ENCODE measurements at places on chromosomes 2 and 18.
A peak's percentile ranks its signal among the peaks of the same experiment; 100 is the strongest.

- DNase-seq = no peak
These were observed 92.9 kb upstream of the SIX2 start for GRCh38 chr2:45102141-45102540.

GRCh38 chr18:74892066-74892627 lies 294.5 kb downstream of the ZNF407 start:
- no peak for DNase-seq

- no peak for DNase-seq
These were observed 490.5 kb downstream of the TNS1 start for GRCh38 chr2:217512259-217512658.

DNA sequence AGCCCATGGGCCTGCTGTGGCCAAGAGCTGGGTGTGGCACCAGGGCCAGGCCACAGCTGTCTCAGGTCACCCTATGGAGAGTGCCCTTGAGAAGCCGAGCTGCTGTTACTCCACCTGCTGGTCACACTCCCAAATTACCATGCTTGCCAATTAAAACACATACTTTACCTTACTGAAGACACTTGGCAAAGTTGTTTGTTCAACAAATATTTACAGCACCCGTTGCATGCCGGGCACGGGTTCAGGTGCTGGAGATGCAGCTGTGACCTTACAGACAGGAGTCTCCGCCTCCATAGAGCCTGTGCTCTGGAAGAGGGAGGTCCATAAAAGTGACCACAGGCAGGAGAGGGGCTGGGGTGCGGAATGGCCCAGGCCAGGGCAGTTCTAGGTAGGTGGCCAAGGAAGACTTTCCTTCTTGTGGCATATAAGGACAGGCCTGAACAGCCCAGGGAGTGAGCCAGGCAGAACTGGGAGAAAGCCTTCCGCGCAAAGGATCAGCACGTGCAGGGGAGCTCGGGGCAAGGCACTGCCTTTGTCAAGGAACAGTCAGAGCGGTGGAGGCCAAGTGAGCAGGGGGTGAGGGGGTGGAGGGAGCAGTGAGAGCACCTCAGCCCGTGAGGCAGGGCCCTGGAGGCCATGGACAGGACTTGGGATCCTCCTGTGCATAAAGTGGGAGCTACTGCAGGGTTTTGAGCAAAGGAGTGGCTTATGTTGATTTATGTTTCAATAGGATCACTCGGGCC lies 23.6 kb upstream of the RBM44 start:
- DNase-seq = peak; percentile 24

GRCh38 chr2:240704651-240705050 lies 13.0 kb downstream of the AQP12A start:
- DNase-seq = no peak

DNA sequence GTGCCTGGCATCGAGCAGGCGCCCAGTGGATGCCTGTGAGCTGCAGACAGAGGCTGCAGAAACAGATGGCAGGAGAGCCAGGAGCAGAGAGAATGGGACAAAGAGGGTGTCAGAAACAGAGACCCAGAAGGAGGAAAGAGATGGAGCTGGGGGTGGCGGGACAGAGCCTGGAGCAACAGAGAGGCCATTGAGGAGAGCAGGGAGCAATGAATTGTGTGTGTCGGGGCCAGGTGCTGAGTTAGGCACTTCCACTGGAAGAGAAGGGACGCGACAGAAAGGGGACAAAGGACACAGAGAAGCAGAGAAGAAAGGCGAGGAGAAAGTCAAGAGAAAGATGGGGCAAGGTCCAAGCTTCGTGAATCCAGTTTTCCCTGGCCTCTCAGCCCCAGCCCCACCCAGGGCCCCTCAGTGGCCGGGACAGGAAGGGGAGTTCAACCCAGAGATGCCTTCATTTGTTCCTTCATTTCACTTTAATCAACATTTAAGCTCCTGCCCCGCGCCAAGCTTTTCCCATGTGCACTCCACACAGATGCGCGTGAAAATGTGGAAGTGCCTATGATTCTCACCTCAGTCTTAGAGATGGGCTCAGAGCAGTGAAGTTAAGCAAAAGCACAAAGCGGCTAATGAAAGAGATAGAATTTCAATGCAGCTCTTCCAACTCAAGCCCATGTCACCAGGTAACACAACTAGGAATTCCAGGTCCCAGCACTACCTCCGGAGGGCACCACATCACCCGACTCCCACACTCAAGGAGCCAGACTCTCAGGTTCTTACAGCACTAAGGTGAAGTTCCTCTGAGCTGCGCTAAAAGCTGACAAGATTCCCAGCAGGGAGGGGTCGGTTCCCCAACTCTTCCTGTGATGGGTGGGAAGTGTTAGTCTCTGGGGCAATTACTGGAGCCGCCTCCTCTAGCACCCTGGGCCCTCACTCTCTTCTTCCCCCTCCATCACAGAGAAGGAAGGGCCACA lies 55.1 kb downstream of the TNS1 start:
- DNase-seq = peak; percentile 87

DNA sequence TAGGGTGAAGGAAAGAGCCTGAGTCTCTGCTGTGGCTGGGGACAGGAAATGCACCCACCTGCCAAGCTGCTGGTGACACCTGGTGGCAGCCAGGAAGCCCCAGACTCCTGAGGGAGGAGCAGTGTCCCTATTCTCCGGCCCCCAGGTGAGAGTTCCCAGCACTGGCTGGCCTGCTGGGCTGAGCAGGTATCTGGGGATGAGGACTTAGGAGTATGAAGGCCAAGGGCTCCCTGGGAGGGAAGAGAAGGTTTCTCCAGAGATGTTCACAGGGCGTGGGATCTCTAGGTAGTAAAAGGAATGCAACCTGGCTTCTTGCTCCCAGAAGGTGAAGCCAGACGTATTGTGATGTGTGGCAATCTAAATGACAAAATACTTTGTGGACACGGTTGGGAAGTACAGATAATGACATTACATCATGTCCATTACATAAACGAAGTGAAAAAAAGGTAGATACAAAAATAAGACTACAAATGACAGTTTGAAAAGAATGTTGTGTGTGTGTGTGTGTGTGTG lies 75.8 kb upstream of the SLC1A4 start:
- no peak for DNase-seq

- peak; percentile 75 for DNase-seq
These were observed 148.7 kb downstream of the CTIF start for GRCh38 chr18:48687346-48688042.

DNA sequence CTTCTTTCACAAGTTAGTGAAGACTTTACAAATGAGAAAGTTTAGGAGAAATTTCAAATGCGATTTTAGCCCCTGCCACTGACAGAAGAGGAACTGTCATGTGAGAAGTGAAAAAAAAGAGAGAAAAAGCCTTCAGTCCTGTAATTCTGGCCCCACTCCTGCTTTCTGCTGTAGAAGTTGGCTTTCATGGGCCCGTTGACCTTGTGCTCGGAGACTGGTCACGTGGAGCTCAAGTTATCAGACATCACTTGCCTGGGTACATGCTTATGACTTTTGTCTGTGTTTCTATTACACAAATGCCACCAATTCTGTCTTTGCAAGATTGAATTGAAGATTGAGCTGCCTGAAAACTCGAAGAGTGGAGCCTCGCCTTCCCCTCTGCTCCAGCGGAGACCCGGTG lies 749.9 kb downstream of the BCL11A start:
- DNase-seq = no peak

DNA sequence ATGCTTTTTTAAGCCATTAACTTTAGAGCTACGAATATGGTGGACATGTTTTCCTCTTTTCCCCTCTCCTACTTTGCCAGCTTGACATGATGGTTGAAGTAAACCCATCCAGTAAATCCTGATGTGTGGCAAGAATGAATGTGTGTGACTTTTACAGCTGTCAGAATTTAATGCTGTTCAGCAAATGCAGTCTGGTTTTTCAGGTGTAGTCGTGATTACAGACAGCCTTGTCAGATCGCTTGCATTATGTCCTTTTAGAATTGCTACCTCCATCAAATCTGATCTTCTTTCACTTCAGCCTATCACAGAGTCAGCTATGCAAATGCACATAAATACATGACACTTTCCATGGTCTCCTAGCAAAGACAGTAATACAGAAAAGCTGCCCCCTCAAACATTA lies 278.5 kb downstream of the FBXO15 start:
- DNase-seq = no peak

DNA sequence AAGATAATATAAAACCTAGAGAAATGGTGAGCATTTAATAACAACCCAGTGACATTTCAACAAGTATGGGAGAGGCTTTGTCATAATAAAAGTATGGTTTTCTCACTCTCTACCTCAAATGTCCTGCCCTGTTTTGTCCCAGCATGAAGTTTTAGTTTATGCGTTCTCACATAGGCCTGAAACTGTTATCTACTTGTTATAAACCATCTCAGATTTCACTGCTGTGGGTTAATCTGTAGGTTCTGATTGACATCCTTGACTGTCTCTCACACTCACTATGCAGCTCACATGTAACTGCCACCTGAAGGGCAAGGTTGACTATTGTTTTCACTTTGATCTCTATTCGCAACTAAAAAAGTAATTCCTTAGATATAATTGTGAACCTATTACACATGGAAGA lies 44.9 kb downstream of the ZEB2 start:
- DNase-seq = no peak

GRCh38 chr2:100126201-100126600 lies 16.2 kb downstream of the AFF3 start:
- no peak for DNase-seq

DNA sequence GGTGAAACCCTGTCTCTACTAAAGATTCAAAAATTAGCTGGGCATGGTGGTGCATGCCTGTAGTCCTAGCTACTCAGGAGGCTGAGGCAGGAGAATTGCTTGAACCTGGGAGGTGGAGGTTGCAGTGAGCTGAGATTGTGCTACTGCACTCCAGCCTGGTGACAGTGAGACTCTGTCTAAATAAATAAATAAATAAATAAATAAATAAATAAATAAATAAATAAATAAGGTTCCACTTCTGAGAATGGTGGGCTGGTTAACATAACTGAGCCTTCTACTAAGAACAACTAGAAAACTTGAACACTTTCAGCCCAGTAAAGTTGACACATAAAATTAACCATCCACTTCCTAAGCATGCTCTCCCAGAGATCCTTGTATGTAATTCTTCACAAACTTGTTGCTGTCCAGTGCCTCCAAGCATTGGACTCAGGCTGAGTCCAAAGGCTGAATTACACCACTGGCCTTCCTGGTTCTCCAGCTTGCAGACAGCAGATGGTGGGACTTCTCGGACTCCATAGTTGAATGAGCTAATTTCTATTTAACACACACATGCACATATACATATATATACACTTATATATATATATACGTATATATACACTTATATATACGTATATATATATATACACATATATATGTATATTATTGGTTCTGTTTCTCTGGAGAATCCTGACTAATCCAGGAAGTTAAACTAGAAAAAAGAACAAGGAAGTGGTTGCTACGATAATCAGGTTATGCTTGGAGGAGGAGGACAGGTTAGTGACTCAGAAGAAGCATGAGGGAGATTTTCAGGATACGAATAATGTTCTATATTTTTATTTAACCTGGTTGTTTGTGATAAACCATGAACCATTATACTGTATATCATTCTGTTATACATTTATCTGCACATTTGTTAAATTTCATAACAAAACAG lies 348.8 kb downstream of the METTL4 start:
- DNase-seq = no peak

- no peak for DNase-seq
These were observed 44.3 kb downstream of the SPRED2 start for GRCh38 chr2:65388051-65388531.

- DNase-seq = no peak
These were observed 167.4 kb downstream of the MEIS1 start for GRCh38 chr2:66602341-66602740.

- DNase-seq = peak; percentile 19
These were observed 125.8 kb downstream of the UBE2E3 start for GRCh38 chr2:181106229-181106628.

DNA sequence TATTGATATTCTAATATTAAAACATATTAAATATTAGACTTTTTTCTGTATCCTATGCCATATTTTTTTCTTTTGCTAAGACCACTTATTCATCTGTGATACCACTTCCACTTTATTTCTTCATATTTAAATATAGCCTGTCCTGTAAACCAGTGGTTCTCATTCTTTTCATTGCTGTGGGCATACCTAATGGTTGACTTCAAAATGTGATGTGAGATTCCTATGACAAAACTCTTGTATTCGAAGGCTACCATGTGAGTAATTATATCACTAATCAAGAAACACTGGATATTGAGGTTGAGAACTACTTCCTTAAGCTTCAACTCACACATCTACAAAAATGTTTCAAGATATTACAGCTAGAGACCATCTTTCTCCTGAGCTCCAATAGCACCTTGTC lies 3.6 kb downstream of the SCRN3 start:
- no peak for DNase-seq

DNA sequence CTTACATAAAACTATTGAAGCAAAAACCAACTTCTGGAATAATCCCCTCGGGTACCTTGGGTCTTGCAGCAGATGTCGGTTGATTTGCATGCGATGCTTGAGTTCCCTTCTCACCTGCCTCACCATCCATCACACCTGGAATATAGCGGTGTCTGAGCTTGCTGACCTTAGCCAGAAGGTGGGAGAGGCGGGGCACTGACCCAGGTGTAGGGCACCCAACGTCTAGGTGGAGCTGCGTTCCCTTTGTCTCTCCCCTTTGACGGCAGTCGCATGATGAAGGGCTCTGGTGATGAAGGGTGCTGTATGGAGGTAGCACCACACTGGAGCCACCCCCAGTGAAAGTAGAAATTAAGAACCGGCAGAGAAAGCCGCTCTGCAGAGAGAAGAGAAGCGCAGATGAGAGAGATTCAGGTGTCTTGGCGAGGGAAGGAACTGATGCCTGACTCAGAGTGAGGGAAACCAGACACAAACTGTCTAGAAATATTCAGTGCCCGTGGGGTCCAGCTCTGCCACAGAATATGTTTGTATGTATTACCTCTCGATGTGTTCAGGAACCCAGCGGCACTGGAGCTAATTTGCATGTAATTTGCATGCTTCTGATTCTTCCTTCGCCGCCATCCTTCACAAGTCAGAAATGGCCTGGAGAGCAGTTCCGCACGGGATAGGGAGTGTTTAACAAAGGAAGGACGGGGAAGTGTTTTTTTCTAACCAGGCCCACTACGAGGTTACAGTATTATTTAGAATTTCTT lies 19.4 kb upstream of the MBP start:
- no peak for DNase-seq

DNA sequence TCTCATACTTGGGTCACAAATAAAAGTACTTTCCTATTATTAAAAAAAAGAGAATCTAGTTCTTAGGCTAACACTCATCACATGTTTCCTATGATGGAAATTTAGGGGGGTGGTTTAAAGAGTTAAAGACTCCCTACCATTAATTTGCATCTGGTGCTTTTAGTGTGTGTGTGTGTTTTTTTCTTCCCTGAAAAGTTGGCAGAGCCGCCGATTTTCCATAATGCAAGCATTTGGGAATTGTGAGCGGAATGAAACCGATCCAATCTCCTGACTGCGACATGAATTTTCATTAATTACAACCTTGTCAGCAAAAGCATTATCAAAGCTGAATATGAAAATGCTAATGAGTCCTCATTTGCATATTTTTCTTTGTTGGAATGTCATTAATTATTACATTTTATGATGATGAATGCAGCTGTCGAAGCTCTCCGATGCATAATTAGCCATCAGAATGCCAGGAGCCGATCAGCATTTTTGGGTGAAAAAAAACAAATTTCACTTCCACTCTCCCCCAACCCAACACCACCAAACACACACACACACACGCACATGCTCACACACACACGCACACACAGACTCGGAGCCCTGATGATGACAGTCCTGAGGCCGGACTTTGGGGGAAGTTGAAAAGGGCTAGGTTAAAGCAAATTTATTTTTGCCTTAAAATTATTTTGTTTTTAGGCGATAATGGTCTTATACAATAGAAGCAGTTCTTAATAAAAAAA lies 165.4 kb downstream of the TCF4 start:
- peak; percentile 82 for DNase-seq

GRCh38 chr18:44922968-44923367 lies 242.3 kb downstream of the SETBP1 start:
- DNase-seq = no peak
